ENCODE measurements at places on chromosomes 5 and 9.

DNA sequence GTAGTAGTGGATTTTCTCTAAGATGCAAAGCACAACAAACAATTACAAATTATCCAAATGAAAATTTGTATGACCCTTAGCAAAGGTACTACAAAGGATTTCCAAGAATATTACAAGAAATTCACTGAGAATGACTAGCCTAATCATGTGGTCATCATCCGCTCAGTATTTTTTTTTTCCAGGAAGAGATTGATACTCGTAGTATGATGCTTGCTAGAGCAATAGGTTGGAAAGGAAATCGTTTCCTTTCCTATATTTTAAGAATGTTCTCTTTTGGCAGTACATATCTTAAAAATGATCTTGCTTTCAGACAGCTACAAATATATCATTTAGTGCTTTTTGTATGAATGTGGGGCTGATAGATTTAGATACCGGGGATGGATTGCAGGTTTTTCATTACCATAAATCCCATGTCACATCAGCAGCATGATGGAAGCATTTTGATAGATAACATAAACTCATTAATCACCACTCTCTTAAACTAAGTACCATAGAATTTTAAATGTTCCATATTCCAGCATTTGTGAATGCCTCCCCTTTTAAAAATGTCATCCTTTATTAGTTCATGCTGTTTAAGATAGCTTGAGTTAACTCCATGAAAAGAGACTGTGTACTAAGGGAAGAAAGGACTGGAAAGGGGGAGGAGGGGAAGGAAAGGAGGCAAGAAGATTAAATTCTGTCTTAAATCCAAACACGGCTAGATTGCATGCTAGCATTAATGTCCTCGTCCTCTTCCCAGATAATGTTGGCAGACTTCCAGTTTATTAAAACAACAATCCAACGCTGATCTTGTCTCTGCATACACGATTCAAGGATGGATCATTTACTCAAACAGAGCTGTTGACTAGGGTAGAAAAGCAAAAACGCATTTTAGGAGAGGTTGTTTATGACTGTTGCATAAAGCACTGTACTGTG is 311.7 kb upstream of the ZNF608 start:
- no peaks in the 10 kb centered on the region for H3K27me3 ChIP-seq
- no peak for DNase-seq
- H3K27ac ChIP-seq, result no peak overlapping the region
- H3K4me3 ChIP-seq, result no peak overlapping the region
- no peaks in the 10 kb centered on the region for H3K4me1 ChIP-seq
- H3K36me3 ChIP-seq, result no peaks in the 10 kb centered on the region

- H3K4me1 ChIP-seq, result no peaks in the 10 kb centered on the region
- DNase-seq, result no peak
- H3K27me3 ChIP-seq, result no peaks in the 10 kb centered on the region
- no peak overlapping the region for H3K27ac ChIP-seq
- no peak overlapping the region for H3K4me3 ChIP-seq
These were observed 26.4 kb upstream of the CTNNA1 start for GRCh38 chr5:138726848-138727247.

GRCh38 chr5:96648023-96648422 is 14.2 kb upstream of the CAST start:
- no peak overlapping the region for H3K4me3 ChIP-seq
- H3K27ac ChIP-seq, result no peak overlapping the region
- peaks cover 3% of the 10 kb centered on the region for H3K27me3 ChIP-seq
- DNase-seq, result no peak
- no peaks in the 10 kb centered on the region for H3K36me3 ChIP-seq

DNA sequence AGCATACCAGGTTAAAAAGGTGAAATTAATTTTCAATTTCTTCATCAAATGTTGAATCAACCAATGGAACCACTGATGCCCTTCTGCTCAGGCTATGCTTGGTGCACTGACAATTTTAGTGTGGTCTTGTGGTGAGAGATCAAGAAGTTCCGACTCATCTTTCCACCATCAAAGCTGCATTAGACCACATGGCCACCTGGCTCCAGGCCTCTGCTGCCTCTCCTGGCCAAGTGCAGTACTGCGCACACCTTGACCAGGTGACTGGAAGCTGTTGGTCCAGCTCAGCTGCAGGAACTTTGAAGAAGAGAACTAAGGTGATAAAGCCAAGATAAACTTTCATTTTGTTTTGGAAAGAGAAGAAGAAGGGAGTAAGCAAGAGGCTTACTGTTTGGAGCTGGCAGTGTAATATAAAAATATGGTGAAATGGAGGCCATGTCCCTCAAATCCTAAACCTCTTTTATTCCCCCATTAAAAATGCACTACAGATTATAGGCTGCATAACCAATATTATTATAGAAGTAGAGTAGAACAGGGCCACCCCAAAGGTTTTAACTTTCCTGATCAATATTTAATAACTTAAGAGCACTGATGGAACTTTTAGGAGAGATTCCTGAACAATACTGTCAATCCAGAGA is 315.5 kb upstream of the C9orf72 start:
- H3K4me3 ChIP-seq, result no peak overlapping the region
- H3K36me3 ChIP-seq, result no peaks in the 10 kb centered on the region
- no peaks in the 10 kb centered on the region for H3K4me1 ChIP-seq

DNA sequence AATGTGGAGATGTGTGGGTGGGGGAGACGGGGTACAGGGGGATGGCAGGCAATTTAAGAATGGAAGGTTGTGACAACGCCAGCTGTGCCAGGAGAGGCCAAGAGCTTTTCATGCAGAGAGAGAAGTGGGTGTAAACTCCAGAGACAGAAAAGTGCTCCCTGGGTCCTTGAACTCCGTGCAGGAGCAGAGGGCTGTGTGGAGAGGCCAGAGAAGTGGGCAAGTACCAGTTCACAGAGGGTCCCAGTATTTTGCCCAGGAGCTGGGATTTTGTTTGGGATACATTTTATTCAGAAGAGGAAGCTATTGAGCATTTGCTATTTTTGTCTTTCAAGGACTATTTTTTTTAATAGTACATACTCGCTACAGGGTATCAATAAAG is 19.5 kb upstream of the TCERG1 start:
- no peak overlapping the region for H3K4me3 ChIP-seq
- H3K4me1 ChIP-seq, result no peaks in the 10 kb centered on the region
- no peak for DNase-seq

GRCh38 chr5:68240771-68241170 is 25.2 kb downstream of the PIK3R1 start:
- no peaks in the 10 kb centered on the region for H3K27me3 ChIP-seq
- no peak for DNase-seq
- peak overlapping the region; percentile 24 for H3K27ac ChIP-seq
- H3K4me1 ChIP-seq, result peaks cover 37% of the 10 kb centered on the region

- no peaks in the 10 kb centered on the region for H3K4me1 ChIP-seq
- H3K27ac ChIP-seq, result no peak overlapping the region
- peaks cover 3% of the 10 kb centered on the region for H3K27me3 ChIP-seq
These were observed 15.4 kb upstream of the B4GALT1 start for GRCh38 chr9:33182519-33182918.

- H3K27me3 ChIP-seq, result no peaks in the 10 kb centered on the region
- no peaks in the 10 kb centered on the region for H3K4me1 ChIP-seq
- H3K27ac ChIP-seq, result no peak overlapping the region
These were observed 41.4 kb downstream of the CCDC180 start for GRCh38 chr9:97348871-97349270.

- peak overlapping the region; percentile 91 for H3K4me3 ChIP-seq
- no peaks in the 10 kb centered on the region for H3K27me3 ChIP-seq
- peaks cover 36% of the 10 kb centered on the region for H3K4me1 ChIP-seq
- DNase-seq, result no peak
- peaks cover 40% of the 10 kb centered on the region for H3K36me3 ChIP-seq
- H3K27ac ChIP-seq, result peak overlapping the region; percentile 80
These were observed 678 bp downstream of the GBA2 start for GRCh38 chr9:35748242-35748857.

- no peaks in the 10 kb centered on the region for H3K36me3 ChIP-seq
- H3K4me1 ChIP-seq, result no peaks in the 10 kb centered on the region
- H3K4me3 ChIP-seq, result no peak overlapping the region
- H3K27me3 ChIP-seq, result no peaks in the 10 kb centered on the region
These were observed 72.0 kb upstream of the PAPPA start for GRCh38 chr9:116081435-116082115.

Measured in effector memory CD4-positive, alpha-beta T cell (primary cell).